ENCODE measurements at places on chromosomes 16 and 17. TPM values are rescaled to one million over a fixed set of nuclear protein-coding genes. Genes with fewer than 3 reads are reported as not detected.

Gene TSNAXIP1
- 0.45 TPM for total RNA-seq

Gene KRTAP4-6
- total RNA-seq: not detected

Gene SLC35B1
- total RNA-seq: 42.8 TPM

- peaks cover 37% of the 10 kb centered on the region for H3K36me3 ChIP-seq
- H3K27ac ChIP-seq: no peak overlapping the region
- no peak for DNase-seq
- no peaks in the 10 kb centered on the region for H3K27me3 ChIP-seq
Observed at GRCh38 chr16:19595043-19595767, 39.7 kb downstream of the VPS35L start.

GRCh38 chr17:72702136-72702735 lies 390.3 kb downstream of the SLC39A11 start:
- no peak overlapping the region for H3K4me3 ChIP-seq
- DNase-seq: no peak
- no peak overlapping the region for H3K27ac ChIP-seq
- H3K36me3 ChIP-seq: no peaks in the 10 kb centered on the region
- H3K27me3 ChIP-seq: no peaks in the 10 kb centered on the region

Measured in T-cell (primary cell).